ENCODE measurements at places on chromosomes 11 and 22. TPM values are rescaled to one million over a fixed set of nuclear protein-coding genes. Genes with fewer than 3 reads are reported as not detected.

DNA sequence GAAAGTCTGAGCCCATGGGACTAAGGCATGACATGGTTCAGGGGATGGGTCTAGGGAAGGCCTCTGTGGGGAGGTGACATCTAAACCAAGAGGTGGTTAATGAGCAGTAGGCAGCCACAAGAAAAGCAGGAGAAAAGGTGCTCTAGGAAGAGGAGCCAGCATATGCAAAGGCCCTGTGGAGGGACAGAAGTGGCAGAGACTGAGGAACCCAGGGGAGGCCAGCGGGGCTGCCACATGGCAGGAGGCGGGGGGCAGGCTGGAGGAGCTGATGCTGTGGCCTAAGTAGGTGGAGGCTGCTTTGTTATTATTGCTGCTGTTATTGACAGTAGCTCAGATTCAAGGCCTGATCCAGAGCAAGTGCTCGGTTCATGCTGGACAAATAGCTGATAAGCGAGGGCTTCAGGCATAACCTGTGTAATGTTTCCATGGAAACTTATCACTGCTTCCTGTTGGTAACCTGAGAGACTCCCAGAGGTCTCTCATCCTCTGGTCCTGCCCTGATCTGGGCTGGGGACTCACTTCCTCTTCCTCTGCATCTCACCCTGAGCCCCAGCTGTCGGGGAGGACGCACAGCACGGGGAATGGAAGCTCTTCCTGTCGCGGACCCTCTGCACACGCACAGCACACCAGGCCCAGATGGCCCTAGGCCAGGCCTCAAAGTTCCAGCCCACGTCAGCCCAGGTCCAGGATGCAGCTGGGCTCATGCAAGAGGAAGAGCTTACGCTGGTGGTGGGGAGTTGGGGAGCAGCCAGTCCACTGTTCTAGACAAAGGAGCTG, 75.2 kb upstream of the TP53I11 start:
- no peaks in the 10 kb centered on the region for H3K27me3 ChIP-seq
- no peaks in the 10 kb centered on the region for H3K36me3 ChIP-seq
- DNase-seq: no peak
- H3K4me1 ChIP-seq: peaks cover 4% of the 10 kb centered on the region
- H3K4me3 ChIP-seq: no peak overlapping the region

DNA sequence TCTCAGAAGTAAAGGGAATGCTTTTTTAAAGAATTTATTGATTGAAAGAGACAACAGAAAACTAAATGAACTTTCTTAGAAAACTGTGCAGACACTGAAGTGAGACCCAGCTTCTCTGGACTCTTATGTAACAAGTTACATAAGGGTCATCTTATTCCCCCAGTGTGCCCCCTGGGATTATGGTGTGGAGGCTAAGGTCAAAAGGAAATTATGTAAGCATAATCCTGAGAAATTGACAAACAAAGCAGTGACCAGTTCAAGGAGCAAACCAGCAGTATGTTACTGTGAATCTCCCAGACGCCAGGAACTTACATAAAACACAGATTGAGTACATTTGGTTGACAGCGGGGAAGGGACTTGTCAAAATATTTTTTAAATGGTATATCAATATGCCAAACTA, 78.6 kb downstream of the SLC1A2 start:
- no peaks in the 10 kb centered on the region for H3K27me3 ChIP-seq
- H3K4me3 ChIP-seq: no peak overlapping the region
- H3K4me1 ChIP-seq: peaks cover 8% of the 10 kb centered on the region
- H3K27ac ChIP-seq: no peak overlapping the region
- no peak for DNase-seq

DNA sequence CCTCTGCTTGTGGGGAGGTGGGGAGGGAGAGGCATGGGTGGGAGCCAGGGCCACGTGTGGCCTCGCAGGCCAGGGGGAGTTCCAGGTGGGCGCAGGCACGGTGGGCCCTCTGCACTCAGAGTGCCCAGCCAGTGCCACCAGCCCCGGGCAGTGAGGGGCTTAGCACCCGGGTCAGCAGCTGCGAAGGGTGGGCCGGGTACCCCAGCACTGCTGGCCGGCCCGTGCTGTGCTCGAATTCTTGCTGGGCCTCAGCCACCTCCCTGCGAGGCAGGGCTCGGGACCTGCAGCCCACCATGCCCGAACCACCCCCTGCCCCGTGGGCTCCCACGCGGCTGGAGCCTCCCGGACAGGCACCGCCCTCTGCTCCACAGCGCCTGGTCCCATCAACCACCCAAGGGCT, 1277.2 kb downstream of the JRKL start:
- no peak for DNase-seq
- no peak overlapping the region for H3K4me3 ChIP-seq
- no peaks in the 10 kb centered on the region for H3K36me3 ChIP-seq
- no peaks in the 10 kb centered on the region for H3K27me3 ChIP-seq
- H3K27ac ChIP-seq: no peak overlapping the region
- no peaks in the 10 kb centered on the region for H3K4me1 ChIP-seq

- no peaks in the 10 kb centered on the region for H3K4me1 ChIP-seq
- no peak for DNase-seq
- no peaks in the 10 kb centered on the region for H3K27me3 ChIP-seq
These were observed 20.6 kb downstream of the IGSF9B start for GRCh38 chr11:133936136-133936535.

DNA sequence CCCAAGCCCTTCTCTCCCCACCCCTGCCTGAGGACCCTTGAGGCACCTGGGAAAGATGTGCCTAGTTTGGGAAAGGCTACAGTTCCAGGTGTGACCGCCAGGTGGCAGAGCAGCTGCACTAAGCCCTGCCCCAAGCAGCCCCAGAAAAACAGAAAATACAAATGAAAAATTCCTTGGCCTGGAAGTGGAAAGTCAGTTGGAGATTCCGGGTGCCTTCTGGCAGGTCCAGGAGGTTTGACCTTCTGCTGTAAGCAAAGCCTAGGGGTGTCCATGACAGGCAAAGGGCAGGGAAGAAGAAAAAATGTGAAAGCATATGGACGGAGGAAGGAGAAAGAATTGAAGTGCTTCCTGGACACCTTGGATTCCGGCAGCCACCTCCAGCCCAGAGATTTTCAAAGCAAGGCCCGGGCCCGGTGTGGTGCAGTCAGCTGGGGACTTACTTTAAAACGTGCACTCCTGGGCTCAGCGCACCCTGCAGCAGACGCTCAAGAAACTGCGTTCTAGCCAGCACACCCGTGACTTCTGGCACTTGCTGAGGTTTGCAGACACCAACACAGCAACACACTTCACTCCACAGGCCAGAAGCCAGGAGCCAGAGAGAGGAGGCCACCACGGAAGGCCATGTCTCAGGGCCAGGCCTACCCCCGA, 37.3 kb upstream of the SLC22A12 start:
- H3K27ac ChIP-seq: no peak overlapping the region
- no peaks in the 10 kb centered on the region for H3K36me3 ChIP-seq
- DNase-seq: peak; percentile 16
- no peaks in the 10 kb centered on the region for H3K4me1 ChIP-seq
- H3K27me3 ChIP-seq: no peaks in the 10 kb centered on the region

The TBX1 gene
- not detected for total RNA-seq

GRCh38 chr22:27685515-27685914, 116.0 kb downstream of the MN1 start:
- DNase-seq: no peak
- no peaks in the 10 kb centered on the region for H3K36me3 ChIP-seq
- no peaks in the 10 kb centered on the region for H3K27me3 ChIP-seq

The PLA2G3 gene
- not detected for total RNA-seq

The ZBTB16 gene
- total RNA-seq: 8.5 TPM

The CELSR1 gene
- total RNA-seq: 0.76 TPM

DNA sequence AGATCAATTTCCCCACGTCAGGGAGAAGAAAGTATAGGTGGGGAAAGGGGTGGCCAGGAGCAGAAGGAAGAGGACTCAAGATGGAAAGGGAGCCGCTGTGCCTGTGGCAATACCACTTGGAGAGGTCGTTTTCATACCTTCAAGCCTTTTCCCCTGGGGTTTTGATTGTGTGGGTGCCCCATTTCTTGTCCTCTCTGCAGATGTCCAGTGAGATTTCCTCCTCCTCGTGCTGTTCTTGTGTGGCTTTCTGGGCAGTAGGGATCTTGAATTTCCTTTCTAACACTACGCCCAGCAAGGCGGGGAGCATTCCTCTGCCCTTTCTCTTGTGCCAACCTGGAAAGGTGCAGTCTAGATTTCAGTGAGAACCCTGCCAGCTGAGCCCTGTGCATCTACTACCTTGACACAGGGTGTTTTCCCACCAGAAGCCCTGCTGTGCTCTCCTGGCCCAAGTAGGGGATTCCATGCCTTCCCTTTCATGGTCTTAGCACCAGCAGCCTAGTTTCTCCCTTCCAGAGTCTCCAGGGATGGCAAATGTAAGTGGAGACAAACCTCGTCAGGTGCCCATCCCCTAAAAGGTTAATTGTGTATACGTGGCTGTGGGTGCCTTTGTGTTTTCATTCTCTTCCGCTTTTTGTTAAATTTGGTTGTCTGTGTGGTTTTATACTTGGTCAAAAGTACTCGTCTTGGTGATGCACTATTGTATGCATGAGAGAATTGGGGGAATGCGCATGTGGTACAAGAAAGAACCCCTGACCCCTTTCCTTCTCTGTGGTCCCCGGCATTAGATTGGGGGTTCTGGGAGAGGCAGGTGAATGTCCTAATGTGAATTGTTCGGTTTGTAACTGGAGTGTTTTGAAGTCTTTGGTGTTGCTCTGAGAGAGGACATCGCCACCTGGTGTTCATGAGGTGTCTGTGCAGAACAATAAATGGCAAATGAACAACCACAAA, 71.4 kb upstream of the MPEG1 start:
- no peaks in the 10 kb centered on the region for H3K27me3 ChIP-seq
- no peaks in the 10 kb centered on the region for H3K36me3 ChIP-seq
- H3K4me3 ChIP-seq: peak overlapping the region; percentile 61
- no peak overlapping the region for H3K27ac ChIP-seq
- peak; percentile 61 for DNase-seq
- H3K4me1 ChIP-seq: peaks cover 3% of the 10 kb centered on the region

GRCh38 chr22:48223488-48224190, 1461.2 kb downstream of the TBC1D22A start:
- H3K27ac ChIP-seq: no peak overlapping the region
- H3K4me3 ChIP-seq: no peak overlapping the region
- no peak for DNase-seq
- H3K4me1 ChIP-seq: no peaks in the 10 kb centered on the region
- no peaks in the 10 kb centered on the region for H3K27me3 ChIP-seq

The SLC17A6 gene
- not detected for total RNA-seq

DNA sequence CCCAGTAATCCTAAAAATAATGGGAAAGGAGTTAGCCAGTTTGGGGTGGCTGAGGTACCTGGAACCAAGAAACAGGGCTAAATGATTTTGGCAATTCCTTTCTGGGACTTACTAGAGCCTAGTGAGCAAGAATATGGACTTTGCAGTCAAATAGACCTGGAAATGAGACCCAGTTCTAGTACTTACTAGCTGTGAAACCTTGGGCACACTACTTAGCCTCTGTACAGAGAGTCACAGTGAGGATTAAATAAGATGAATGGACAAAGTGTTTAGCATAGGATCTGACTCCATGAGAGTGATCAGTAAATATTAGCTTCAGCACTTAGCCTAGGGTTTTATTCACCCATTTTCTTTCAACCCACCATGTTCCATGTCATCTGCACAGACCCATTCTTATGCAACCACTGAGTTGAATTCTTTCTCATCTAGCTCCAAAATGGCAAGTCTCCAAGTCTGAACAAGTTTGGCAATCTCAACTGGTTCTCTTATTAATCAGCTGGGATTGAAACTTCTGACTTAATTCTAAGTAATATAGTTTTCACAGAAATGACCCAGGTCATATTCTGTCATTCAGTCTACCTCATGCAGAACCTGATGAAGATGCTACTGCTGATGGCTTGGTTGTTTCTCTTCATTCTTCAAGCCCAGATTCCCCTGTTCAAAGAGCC, 15.0 kb upstream of the SORL1 start:
- no peak overlapping the region for H3K4me3 ChIP-seq
- no peak for DNase-seq
- H3K36me3 ChIP-seq: no peaks in the 10 kb centered on the region
- no peaks in the 10 kb centered on the region for H3K4me1 ChIP-seq
- no peak overlapping the region for H3K27ac ChIP-seq

DNA sequence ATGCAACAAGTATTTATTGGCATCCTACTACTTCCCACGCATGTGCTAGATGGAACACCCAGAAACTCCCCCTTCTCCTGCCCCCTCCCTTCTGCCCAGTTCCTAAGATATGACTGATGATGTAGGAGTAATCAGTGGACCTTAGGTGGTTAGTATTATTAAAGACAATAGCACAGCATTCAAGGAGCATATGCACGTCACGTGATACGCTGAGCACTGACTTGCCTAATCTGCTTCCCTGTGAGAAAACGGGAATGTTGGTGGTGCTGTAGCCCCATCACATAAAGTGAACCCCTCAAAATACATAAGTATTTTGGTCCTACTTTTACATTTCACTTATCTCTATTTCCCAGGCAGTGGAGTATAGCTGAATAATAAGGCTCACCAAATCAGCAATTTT, 12.4 kb downstream of the DRD2 start:
- no peak overlapping the region for H3K4me3 ChIP-seq
- no peaks in the 10 kb centered on the region for H3K4me1 ChIP-seq
- no peaks in the 10 kb centered on the region for H3K36me3 ChIP-seq
- DNase-seq: no peak
- H3K27me3 ChIP-seq: peaks cover 2% of the 10 kb centered on the region

DNA sequence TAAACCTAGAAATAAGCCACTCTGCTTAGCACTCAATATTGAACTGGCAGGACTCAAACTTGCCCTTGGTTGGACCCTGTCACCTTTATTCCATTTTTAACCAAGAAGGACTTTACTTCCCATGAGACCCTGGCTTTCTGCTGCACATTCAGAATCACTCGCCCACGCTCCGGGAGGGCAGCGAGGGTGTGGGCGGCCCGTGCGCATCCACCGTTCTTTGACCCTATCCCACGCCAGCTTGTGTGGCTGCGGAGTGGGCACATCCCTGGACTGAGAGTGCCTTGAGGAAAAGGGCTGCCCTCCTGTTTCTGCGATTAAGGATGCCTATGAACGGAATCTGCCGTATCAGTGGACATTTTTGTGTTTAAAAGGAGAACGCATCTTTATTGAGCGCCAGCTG, 39.6 kb downstream of the TRIM44 start:
- H3K4me1 ChIP-seq: no peaks in the 10 kb centered on the region
- H3K27ac ChIP-seq: no peak overlapping the region
- DNase-seq: no peak
- no peaks in the 10 kb centered on the region for H3K27me3 ChIP-seq
- no peak overlapping the region for H3K4me3 ChIP-seq

The MUC6 gene
- total RNA-seq: not detected

- no peak overlapping the region for H3K4me3 ChIP-seq
- no peaks in the 10 kb centered on the region for H3K36me3 ChIP-seq
- no peaks in the 10 kb centered on the region for H3K4me1 ChIP-seq
- H3K27me3 ChIP-seq: no peaks in the 10 kb centered on the region
- no peak for DNase-seq
These were observed 412.3 kb upstream of the SYN3 start for GRCh38 chr22:33470456-33470855.

The OR6T1 gene
- not detected for total RNA-seq

The PDGFD gene
- not detected for total RNA-seq

The P4HA3 gene
- not detected for total RNA-seq

GRCh38 chr11:78551066-78551465, 23.6 kb downstream of the NARS2 start:
- no peaks in the 10 kb centered on the region for H3K4me1 ChIP-seq
- peaks cover 3% of the 10 kb centered on the region for H3K36me3 ChIP-seq
- no peak overlapping the region for H3K27ac ChIP-seq
- H3K4me3 ChIP-seq: no peak overlapping the region

GRCh38 chr22:19879992-19880785, 25.5 kb upstream of the GNB1L start:
- no peak overlapping the region for H3K4me3 ChIP-seq
- peaks cover 2% of the 10 kb centered on the region for H3K36me3 ChIP-seq
- H3K27me3 ChIP-seq: no peaks in the 10 kb centered on the region
- H3K4me1 ChIP-seq: peaks cover 12% of the 10 kb centered on the region
- no peak for DNase-seq

All from CD4-positive, CD25-positive, alpha-beta regulatory T cell (primary cell).